ENCODE measurements at places on chromosomes 2 and 18. TPM values are rescaled to one million over a fixed set of nuclear protein-coding genes. Genes with fewer than 3 reads are reported as not detected.

The GALNT5 gene
- 0.09 TPM for total RNA-seq

The ST6GAL2 gene
- total RNA-seq: 0.13 TPM

The IL1RL1 gene
- total RNA-seq: 58.4 TPM

The LCT gene
- not detected for total RNA-seq

The ERFE gene
- total RNA-seq: not detected

The ALK gene
- 2.2 TPM for total RNA-seq

The FBXO15 gene
- total RNA-seq: not detected

The DLX1 gene
- total RNA-seq: not detected

DNA sequence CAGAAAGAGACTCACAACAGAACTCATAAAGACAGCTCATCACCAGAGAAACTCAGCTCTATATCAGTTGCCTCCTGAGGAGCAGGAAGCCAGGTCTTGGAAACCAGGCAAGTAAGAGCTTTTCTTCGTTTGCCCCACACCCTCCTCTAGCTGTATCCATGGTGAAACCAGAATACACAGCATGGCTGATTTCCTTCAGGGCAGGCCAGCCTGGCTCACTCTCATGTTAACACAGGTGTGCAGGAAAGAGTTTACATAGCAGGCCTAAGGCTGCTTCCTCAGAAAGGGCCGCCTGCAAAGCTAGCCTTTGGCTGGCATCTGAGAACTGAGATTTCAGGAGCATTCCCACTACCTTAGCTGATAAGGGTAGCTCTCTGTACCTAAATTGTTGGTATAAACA is 65.7 kb downstream of the KLHL14 start:
- DNase-seq: no peak

GRCh38 chr2:7154656-7155055 is 237.4 kb downstream of the RNF144A start:
- DNase-seq: no peak

DNA sequence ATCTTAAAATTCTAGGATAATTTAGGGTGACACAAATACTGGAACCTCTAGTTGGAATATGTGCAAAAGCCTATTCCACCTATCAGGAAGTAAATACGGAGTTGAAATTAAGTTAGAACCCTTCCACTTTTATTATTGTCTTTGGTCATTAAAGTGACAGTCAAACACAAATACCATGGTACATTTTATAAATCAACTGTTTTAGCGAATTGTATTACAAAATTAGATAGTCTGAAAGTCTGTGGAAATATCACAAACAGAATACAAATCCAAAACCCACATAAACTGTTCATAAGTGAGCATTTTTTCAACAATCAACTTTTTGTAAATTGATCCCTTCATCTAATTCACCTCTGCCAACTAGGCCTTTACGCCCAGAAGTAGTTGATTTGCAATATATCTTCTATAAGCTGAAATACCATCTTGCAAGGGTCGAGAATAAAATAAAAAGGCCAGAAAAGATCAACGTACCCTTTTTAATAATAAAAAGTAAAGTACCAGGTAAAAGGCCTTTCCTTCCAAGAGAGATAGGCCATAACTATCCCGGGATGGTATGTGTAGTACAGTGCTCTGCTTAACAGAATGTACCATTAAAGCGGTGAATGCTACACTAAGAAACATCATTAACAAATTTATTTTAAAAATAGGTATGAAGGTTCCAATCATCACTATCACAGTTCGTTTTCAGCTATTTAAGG is 1.3 kb downstream of the USP34 start:
- no peak for DNase-seq

GRCh38 chr2:122094557-122094956 is 339.1 kb downstream of the TSN start:
- no peak for DNase-seq

- no peak for DNase-seq
These were observed 34.8 kb downstream of the ABHD3 start for GRCh38 chr18:21669736-21670285.

DNA sequence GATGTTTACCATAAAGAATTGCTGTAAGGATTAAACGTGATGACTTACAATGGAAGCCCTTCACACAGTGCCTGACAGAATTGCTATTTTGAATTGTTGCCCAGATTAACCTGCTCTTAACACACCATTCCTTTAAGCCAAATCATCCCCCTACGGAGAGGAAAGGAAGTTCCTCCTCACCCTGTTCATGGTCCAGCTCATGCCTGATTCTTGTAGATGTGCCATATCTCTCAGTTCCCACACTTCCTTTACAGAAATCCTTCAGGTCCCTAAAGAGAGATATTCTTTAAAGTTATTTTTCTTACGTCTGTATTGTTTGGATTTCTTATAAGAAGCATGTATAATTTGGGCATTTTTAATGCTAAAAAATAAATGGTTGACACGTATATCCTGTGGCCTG is 127.5 kb upstream of the DAPL1 start:
- no peak for DNase-seq

- DNase-seq: no peak
These were observed 26.9 kb upstream of the ARL5A start for GRCh38 chr2:151855111-151855510.

DNA sequence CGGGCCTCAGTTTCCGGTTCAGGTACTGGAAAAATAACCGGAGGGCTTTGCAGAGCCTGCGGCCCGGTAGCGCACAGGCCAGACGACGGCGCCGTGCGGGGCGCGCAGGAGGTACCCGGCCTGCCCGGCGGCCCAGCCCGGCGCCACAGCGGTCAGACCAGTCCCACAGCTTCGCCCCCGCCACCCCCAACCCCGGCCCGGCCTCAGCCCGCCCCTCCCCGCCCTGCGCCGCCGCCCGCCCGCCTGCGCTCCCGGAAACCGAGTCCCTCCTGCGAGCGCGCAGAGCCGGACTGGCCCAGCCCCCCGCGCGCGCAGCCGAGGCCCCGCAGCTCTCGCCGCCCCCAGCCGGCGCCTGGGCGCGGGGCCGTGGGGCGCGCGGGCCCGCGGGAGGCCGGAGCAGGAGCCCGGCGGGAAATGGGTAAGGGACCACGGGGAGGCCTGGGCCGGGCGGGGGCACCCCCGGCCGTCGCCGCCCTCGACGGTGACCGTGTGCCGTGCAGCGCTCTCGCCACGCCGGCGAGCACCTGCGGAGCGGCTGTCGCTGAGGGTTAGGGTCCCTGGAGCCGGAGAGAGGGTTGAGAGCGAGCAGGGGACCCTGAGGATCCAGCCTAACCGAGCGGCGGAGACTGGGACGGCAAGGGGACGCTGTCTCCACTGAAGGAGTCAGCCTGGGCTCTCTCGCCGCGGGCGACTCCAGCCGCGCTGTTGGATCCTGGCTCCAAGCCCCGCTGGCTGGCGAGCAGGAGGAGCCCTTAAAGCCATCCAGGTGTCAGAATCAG is 16.5 kb upstream of the PSD4 start:
- DNase-seq: no peak

GRCh38 chr2:201021914-201022313 is 49.6 kb downstream of the HYCC2 start:
- DNase-seq: no peak

GRCh38 chr2:181376442-181376841 is 80.7 kb upstream of the ITGA4 start:
- DNase-seq: no peak

DNA sequence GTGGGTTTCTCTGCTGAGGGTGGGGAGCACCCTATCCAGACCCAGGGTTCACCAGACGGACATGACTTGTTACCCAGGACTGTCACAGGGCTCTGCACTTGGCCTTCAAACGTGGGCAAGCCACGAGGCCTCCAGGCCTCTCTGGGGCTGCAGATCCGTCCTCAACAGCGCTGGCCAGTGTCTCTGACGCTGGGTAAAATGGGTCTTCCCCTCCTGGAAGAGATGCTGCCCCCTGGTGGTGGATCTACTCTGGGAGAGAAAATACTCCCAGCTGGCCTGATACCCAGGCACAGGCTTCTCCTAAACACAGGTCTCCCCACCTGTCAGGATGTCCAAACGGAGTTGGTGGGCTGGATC is 3.7 kb downstream of the GPR17 start:
- peak; percentile 91 for DNase-seq

DNA sequence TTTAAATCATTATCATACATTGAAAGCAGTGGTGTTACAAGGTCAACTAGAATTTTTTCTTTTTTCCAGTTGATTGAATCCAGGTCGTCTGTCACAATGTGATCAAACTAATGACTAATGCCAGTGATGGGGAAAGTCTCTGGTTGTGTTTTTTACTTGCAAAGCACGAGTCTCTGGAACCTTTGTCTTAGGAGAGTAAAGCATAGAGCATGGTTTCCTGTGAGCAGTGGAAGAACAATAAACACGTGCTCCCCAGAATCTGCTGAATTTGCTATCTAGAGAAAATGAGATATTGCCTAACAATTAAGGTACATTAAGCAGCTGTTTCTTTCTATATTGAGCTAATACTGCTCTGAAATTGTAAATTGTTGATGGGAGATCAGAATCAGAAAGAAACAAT is 1332.4 kb upstream of the TMEFF2 start:
- DNase-seq: no peak

DNA sequence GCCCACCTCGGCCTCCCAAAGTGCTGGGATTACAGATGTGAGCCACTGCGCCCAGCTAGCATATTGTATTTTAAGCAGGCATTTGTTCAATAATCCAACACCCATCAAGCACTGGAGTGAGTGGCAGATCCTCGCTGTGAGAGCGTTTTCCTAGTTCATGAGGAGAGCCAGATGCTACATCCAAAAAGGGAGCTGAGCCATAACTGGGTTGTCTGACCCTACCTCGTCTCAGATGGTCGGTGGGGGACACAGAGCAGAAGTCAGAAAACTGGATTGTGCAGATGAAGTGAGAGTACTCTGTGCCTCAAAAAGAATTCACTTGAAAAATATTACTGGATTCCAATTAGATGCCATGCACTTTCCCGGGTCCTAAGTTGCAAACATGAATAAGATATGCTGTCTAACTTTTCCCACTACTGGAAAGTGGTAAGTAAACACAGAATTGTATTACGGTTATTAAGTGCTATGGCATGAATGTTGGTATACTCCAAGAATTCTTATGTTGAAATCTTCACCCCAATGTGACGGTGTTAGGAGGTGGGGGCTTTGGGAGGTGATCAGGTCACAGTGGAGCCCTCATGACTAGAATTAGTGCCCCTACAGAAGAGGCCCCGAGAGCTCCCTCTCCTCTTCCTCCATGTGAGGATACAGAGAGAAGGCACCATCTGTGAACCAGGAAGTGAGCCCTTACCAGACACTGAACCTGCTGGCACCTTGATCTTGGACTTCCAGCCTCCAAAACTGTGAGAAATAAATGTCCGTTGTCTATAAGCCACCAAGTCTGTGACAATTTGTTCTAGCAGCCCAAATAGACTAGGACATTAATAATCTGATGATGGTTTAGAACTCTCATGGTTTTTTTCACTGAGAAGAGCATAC is 21.5 kb downstream of the SOWAHC start:
- DNase-seq: no peak

DNA sequence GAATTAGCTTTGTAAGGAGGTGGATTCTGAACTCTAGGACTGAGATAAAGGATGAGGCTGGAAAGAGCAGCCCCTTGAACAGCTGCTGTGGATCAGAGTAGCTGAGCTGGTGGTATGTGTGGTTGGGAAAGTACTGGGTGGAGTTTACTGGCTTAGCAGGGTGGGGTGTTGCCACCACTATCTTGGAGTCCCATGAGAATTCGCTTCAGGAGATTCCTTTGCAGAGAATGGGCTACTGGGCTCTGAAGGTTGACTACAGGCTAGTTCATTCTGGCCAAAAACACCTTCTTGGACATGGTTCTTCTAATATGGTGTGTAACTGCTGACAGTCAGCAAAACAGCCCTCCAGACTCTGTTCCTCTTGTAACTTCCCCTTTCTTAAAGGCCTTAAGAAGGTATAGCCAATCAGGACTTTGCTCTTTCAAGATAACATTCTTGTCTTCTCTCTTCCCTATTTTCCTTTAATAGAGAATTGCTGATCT is 52.7 kb downstream of the TET3 start:
- no peak for DNase-seq

DNA sequence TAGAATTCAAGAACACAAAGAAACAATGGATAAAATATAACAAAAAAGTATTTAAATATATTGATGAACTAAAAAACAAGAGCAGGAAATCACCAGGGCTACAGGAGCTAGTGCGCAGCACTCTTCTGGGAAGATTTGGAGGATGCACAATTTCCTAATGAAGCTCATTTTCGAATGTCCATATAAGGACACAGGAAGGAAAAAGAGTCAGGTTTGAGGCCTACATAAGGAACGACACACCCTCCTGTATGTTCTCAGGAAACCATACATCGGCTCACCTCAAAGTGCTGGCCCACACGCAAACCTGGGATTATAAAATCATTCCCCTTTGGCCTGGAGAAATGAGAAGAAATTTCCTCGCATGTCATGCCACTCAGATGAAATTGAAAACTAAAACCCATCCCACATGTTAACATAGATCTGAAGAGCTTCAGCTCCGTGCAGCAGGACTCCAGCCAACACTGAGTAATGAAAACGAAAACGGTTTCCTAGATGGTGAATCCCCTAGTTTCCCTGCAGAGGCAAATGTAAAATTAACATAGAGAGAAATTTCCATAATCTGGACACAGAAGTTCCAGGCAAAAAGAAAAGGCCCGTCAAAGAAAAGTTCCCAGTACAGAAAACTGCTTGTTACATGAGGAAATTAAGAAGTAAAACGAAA is 825.8 kb downstream of the SOCS6 start:
- no peak for DNase-seq

DNA sequence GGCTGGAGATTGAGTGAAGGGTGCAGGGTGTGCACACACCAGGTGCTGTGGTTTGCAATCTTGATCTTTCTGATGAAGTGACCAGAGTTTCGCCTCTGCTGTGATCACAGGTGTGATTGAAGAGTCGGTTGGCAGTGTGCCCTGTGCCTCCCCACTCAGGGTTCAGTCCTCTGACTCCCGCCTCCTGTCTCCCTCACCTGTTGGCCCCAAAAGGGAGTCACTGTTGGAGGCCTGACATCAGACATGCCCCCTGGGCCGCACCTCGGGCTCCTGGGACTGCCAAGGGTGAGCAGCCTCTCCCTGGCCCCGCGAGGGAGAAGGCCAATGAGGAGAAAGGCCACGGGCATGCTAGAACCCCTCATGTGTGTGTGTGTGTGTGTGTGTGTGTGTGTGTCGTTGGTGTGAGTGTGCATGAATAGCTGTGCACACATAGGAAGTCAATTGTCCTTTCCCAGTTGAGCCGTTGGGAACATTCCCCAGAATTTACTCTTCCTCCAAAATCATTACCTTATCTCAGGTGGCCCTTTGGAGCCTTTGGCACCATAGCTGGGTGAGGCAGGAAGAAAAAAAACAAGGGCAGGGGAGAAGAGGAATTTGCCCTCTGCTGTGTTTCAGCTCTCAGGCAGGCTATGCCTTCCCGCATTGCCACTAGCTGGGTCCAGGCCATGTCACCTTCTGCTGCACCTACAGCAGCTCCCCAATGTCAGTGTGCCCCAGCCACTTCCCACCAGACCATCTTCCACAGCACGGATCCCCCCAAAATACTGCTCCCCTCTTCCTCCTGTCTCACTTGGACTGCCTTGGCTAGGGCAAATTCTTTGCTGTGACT is 78.1 kb upstream of the LAPTM4A start:
- no peak for DNase-seq

Measured in omental fat pad (tissue), 4 donors.